ENCODE measurements at places on chromosomes 12 and 14. TPM values are rescaled to one million over a fixed set of nuclear protein-coding genes. Genes with fewer than 3 reads are reported as not detected.

DNA sequence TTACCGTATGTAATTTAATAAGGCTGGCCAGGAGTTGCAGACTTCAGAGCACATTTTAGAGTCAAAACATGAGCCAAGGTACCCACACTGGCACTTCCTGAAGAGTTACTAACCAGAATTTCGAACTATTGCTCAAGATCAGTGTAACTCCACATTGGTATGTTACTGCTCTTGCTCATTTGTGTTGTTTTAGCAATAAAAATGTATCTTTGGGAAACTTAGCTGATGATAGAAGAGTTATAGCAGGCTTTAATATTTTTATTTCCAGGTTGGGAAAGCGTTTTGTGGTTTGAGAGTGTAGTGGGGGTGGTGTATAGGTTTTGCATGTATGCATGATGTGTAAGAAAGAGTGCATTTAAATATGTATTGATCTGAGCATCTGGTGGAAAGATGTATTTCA, 96.6 kb downstream of the SCN8A start:
- DNase-seq: no peak

GRCh38 chr12:124397807-124398577, 103.1 kb downstream of the RFLNA start:
- no peak for DNase-seq

OAS1 gene
- polyA plus RNA-seq: 14.2 TPM

DNA sequence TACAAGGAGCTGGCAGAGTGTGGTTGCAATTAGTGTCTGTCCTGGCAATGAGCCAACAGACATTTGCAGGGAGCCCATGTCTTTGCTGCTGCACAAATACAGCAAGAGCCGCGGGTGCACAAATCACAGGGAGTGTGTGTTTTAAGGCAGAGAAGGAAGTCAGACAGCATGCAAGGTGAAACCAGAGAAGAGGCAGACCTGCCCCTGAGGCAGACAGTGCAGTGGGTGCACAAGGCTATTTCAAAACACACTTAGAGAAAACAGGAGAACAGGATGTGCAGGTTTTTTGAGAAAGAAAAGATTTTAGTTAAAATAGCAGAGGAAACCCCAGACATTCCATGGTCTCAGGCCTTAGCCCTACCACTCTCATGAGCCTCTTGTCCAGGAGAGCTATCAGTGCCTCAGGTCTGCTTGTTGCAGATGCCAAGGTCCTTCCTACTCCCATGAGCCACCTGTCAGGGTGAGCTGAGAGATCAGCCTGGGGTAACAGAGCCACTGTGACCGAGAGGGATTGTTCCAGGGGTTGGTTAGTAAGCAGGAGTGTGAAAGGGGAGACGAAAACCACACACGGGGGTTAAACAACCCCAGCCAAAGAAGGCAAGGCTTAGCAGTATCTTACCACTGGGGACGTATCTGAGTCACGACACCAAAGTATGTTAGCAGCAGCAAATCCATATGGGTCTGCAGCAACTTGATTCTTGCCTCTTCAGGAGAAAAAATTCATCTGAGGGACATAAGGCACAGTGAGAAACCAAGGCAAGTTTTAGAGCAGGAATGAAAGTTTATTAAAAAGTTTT, 78.1 kb downstream of the C14orf132 start:
- no peak for DNase-seq

CD9 gene
- 22.1 TPM for polyA plus RNA-seq

TEX52 gene
- polyA plus RNA-seq: 2.6 TPM

DNA sequence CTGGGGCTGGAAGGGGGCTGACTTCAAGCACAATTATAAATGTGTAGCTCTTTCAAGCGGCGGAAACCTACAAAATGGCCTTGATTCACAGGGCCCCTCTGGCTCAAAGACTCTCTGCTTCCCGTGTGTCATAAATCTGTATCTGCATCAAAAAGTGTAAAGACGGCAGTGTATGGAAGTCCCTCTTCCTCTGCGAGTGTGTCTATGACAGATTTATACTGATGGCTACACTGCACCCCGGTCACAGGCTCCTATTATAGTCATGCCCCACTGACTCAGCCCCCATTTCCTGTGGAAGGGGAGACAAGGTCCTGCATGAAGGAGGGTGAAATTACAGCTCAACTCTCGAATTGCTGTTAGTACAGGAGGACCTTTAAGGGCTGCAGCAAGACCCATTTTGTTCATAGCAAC, 68.6 kb downstream of the HMGA2 start:
- DNase-seq: no peak

GRCh38 chr12:51528852-51529650, 62.0 kb upstream of the SCN8A start:
- DNase-seq: no peak

CCDC175 gene
- 1.2 TPM for polyA plus RNA-seq

DNA sequence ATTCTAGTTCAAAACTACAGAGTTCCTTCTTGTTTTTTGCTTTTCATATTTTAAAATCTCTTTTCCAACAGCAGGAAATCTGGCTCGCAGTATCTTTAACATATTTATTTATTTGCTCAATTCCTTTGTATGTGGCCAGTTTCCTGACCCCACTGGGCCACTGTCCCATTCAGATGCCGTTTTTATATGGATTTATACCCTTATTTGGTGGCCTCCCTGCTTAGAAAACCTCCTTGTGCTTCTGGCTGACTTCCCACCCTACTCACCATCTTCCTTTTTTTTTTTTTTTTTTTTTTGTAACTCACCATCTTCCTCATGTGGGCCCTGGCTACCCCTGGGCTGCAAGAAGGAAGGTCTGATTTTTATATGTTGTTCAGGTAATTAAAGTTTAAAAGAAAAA, 53.9 kb downstream of the TTLL5 start:
- DNase-seq: no peak

- no peak for DNase-seq
Observed at GRCh38 chr14:35351497-35351896, 53.1 kb downstream of the NFKBIA start.

SMCO3 gene
- polyA plus RNA-seq: 2.1 TPM

OXA1L gene
- 139 TPM for polyA plus RNA-seq

DNA sequence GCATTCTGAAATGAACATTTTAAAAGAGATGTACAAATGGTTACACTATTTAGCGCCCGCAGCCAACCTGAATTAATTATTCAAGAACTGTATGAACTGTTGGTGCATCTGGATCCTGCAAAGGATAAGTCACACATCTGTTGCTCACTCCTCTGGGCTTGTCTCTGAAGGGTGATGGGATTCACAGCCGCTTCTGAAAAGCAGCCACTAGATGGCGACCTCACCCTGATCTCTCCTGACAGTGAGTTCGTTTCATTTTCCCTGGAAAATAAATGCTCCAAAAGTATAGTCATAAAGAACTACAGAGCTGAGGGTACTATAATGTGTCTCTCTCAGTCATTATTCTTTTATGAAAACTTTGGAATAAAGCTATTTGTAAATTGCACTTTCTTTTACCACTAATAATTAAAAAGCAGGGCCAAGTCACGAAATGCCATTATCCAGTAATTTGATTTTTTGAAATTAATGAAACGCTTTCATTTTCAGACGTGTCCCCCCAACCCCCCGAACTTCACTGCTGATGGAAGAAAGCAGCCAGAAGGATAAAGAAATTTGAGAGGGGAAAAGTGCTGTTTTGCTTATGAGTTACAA, 789.6 kb downstream of the NRXN3 start:
- DNase-seq: peak; percentile 55

DNA sequence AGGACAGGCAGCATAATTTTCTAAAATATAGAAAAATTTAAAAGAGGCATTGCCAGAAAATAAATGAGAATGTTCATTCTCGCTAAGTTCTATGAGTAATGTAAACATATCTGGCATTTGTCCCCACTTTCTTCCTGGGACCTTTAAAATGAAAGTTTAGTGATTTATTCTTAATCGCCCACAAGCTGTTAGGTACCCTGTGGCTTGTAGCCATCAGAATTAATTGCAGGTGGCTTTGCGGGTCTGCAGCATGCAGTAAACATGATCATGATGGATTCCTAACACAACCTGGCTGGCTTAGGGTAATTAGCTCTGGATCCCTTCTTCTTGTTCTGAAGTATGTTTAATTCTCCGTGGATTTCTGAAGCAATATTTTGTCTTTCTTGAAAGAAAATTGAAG, 103.5 kb upstream of the FRMD6 start:
- no peak for DNase-seq

- no peak for DNase-seq
Observed at GRCh38 chr12:54037360-54038283, 4.8 kb downstream of the HOXC5 start.

GPRC5A gene
- 8.8 TPM for polyA plus RNA-seq

DNA sequence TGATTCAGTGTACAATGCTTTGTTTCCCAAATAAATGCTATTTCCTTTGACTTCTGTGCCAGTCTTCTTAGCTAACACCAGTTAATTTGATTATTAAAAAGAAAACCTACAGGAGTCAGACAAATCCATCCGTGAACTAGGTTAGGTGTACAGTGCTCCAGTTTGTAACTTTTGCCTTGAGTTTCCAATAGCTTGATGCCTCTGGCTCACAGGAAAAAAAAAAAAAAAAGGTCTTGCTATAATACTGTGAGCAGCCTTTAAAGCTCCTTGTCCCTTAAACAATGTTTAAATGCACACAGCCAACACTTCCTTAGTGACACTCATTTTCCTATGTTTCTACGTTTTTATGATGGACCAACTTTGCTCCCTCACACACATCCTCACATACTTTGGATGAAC, 71.8 kb upstream of the TMX1 start:
- no peak for DNase-seq

KLRC1 gene
- polyA plus RNA-seq: 0.49 TPM

- DNase-seq: no peak
Observed at GRCh38 chr12:50507930-50508329, 3.1 kb downstream of the DIP2B start.

DNA sequence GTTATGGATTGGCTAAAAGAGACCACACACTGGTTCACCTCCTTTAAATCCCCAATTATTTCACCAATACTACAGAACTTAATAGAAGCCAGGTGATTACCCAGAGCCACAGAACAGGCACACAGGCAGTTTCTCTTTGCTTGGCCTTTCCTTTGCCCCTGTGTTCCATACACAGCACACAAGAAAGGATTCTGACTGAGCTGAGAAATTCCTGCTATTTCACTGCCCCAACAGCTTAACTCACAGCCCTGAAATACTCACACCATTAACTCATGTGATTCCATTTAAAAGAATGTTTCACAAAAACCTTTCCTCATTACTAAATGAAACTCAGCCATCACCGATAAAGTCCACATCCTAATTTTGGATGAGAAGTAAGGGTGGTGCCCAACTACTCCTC, 133.6 kb downstream of the MED13L start:
- no peak for DNase-seq

DNA sequence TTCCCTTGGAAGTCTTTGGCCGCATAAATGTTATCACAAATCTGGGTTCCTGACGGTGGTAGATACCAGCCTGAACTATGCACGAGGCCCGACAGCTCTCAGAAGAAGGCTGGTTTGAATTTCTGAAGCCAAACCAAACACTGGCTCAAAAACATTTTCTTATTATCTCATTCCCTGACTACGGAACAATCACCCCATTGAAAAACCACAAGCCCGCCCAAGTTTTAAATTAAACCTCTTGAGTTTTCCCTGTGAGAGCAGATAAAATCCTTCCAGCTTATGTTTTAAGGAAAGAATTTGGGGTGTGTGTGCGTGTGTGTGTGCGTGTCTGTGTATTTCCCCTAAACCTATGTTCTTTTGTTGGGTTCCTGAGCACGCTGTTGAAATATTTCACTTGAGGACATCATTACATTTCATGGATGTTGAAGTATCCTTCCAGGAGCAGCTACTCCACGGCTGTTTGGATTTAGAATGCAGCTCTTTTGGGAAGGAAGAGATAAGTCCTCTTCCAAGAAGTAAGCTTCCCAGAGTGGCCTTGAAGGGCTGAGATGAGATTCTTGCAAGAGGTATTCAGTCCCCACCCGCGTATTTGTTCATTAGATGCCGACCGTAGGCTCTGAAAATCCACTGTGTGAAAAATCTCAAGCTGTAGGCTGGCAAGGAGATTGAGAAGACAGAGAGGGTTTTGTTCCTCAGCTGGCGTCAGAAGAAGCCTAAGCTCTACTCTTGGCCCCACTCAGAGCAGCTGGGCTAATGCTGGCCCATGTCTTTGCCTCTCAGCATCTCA, 131.0 kb upstream of the NCOR2 start:
- DNase-seq: no peak

DNA sequence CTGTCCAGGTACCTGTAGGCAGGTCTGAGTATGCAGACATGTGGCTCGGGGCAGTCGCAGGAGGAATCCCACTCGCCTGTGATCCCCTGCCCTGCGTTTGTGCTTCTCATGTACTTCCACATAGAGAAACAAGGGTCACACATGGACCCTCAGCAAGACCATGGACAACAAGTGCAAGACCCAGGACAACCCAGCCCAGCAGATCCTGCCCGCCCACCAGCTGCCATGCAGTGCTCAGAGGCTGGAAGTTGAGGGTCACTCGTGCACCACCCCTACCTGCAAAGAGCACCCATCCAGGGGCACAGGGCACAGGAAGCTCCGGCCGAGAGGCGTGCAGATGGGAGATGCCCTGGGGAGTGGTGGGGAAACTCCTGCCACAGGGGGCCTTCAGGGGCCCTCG, 67.5 kb upstream of the C14orf180 start:
- no peak for DNase-seq

ATP2A2 gene
- polyA plus RNA-seq: 145 TPM

- peak; percentile 39 for DNase-seq
Observed at GRCh38 chr12:20212658-20213555, 155.4 kb upstream of the PDE3A start.

DNA sequence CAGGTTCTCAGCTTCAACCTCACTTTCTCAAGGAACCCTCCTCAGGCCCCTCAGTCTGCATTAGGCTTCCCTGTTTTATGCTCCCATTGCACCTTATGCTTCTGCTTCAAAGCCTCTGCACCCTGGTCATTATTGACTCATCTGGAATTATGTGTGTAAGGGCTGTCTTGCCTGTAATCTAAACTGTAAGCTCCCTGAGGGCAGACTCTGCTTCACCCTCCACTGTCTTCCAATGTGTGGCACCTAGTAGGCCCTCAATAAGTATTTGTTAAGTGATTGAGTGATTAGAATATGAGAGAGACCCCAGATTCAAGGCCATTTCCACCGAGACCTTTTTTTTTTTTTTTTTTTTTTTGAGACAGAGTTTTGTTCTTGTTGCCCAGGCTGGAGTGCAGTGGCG, 79.1 kb downstream of the VCPKMT start:
- no peak for DNase-seq

RPGRIP1 gene
- 0.40 TPM for polyA plus RNA-seq

All from left renal pelvis (tissue), 4 donors.